ENCODE measurements at places on chromosomes 2 and 18.

DNA sequence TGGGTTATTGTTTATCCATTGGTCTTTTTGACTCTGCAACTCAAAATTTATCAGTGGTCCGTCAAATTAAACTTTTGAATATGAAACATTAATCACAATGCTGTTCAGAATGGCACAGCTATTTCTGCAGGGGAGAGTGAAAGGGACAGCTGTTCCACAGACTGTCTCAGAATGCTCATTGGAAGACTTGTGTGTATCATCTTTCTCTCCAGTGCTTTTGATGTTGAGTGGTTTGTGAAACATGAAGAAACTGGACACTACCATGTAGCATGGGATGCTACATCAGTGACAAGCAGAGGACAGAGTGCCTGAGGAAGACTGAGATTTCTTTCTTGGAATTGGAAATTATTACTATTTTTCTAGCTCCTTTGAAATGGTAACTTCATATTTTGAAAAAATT is 115.7 kb downstream of the PLCL1 start:
- DNase-seq: no peak

DNA sequence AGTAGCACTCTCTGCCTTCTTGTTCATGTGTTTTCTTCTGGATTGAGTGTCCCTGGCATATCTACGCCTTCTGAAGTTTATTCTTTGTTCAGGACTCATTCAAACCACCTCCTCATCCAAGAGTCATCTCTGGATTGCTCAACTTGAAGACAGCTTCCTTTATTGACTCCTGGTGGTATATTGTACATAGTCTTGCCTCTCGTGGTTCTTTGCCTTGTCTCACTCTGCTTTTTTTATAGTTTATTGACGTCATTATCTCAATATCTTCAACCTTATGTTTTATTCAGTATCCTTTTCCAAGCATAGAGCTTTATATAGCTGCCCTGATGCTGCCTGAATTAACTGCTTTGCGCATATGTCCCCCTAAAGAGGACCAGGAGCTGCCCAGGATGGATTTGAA is 161.7 kb downstream of the INSIG2 start:
- no peak for DNase-seq

DNA sequence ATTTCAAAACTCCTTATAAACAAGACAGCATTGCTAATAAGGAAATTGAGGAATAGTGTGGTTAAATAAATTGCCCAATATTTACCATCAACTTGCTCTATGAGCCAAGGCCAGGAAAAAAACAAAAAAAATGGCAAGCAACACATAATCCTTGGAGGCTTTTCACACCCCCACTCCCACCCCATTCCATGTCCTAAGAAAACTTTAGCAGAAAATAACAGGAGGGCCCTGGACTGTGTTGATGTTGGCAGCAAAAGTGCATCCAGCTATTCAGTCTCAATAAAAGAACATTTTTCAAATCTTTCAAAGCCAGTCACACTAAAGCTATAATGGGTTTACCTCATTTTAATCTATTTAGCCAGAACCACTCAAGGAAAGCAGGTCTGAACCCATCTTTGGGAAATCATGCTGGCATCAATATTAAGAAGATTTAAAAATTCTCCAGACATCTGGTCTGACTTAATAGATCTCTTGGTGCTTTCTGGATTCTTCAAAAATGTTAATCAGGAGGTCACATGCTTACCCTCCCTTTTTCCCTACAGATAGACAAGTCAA is 34.6 kb upstream of the STK17B start:
- peak; percentile 18 for DNase-seq

DNA sequence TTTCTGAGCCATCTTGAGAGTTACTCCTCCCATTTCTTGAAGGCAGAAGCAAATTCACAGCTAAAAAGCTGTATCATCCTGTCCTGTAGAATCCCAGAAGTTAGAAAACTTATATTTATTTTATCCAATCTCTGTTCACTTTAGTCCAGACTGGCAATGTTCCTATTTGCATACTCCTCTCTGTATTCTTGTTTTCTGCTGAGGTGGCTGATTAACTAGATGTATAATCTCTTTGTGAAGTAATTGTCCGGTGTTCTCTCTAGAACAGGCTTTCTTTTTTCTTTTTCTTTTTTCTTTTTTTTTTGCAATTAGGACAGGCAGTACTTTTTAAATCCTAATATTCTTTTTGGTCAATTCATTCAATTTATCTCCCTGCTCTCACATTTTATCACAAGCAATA is 411.0 kb downstream of the KCNJ3 start:
- no peak for DNase-seq

DNA sequence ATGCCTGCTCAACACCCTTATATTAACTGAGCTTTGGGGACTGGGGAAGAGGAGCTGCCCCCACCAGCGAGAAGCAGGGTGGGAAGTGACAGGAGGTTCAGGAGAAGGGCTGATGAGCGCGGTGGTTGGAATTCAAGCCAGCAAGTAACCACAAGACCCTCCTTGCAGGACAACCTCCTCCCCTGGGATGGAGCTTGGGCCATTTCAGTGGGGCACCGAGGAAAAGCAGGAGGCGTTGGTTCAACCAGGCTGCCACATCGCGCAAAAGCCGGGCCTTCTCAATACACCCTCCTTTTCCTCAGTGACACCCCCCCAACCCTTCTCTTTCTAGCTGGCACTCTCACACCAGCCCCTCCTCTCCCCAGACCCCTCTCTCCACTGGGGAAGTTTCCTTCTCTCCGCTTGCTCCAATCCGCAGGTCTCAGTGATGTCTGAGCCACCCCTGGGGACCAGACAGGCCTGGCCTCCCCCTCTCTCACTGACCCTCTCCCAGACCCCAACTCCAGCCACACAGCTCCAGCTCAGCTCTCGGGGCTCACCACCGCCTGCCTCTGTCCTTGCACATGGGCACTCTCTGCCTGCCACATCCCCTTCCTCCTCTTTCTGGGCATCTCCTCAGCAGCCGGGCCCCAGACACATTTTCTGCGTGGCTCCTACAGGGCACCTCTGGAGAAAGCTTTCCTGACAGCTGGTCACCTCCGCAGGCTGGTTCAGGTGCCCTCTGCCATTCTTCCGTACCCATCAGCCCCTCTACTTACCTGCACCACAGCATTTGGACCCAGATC is 44.5 kb downstream of the KCNF1 start:
- no peak for DNase-seq

DNA sequence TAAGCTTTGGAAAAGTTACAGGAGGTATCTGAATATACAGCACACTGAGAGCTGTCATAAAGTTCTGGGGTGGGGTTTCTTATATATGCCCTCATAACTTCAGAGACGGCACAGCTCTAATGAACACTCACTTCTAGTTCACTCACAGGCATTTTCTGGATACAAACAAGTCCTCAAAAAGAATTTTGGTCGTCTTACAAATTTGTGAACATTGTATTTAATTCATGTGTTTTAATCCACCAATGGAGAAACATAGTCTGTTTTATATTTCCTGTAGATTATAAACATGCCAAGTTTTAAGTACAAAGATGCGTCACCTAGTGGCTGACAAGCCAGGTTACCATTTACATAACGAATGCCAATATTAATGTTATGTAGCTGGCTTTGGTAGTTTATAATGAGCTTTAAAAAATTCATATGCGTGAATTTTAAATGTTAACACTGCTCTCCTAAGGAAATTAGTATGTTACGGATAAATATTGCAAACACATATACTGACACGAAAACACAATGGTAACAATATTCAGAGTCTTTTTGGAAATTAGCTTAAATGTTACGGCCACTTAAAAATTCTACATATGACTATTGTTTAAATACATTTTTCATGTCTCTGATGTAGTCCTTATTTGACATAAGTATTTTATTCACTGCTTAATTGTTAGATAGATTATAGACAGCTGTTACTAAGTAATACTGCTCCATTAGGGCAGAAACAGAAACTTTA is 2.5 kb downstream of the COL3A1 start:
- no peak for DNase-seq

DNA sequence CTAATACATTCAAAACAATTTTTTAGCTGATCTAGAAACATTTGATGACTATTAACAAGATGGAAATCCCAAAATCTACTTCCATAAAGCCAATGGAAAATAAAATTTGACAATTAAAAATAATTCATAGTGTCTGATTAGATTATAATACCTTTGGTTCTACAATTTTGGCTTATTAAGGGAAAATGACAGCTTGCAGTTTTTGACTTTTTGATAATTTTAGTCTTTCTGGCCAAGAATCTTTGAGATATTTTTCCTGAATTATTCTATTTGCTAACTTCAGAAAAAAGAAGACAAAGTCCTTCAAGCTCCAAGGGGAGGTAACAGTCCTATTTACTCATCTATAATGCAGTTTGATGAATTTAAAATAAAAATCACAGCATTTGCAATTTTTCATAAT is 39.6 kb downstream of the MSH6 start:
- no peak for DNase-seq

DNA sequence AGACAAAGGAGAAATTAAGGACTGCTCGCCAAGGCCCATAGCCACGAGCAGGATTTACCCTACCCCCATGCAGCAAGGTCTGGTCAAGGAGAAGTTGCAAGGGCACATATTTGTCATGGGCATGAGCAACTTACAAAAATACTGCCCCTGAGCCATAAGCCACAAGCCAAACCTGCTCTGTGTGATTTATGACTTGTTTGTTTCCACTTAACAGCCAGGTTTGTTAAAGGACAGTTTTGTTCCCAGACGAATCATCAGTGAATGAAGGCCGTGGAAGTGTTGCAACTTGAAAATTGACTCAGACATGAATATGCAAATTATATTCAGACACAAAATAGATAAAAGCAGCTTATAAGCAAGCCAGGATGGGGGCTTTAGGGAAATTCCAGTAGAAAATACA is 31.3 kb upstream of the EVA1A start:
- no peak for DNase-seq

DNA sequence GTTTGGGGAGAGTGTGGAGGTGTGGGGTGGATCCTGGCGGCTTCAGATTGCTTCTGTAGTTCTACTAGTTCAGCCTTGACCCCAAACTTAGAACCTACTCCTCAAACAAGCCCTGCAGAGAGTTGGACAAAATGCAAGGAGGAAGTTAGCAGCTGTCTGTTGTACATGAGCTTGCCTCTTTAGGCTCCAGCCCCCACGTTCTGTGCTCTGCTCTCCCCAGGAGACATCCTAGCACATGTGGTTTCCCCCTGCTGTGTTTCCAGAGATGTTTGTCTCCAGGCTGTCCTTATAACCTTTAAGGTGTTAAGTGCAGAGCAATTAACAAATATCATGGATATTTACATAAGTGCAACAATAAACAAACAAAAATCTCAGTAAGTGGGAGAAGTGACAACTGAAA is 111.1 kb downstream of the ACOXL start:
- no peak for DNase-seq

DNA sequence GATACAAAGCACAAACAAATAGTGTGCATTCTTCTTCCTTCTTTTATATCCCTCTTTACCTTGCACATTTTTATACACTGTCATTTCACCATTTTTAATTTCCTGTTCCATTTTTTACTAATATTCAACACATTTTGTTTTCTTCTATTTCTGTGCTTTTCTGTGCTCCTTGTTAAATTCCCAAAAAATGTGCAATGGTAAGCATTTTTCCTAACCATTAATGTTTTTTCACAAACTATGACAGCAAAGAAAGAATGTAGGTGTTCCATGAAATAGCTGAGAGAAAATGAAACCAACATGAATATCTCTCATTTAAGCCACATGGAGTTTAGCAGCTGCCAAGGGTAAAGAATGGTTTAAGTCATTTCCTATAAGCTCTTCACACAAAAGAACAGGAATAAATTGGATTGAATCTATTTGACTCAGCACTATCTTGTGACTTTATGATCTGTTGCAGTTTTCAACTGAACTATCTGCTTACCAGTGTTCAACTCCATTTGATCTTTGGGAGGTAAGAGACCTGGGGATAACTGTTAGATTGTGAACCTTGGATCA is 145.7 kb upstream of the CDH19 start:
- no peak for DNase-seq

DNA sequence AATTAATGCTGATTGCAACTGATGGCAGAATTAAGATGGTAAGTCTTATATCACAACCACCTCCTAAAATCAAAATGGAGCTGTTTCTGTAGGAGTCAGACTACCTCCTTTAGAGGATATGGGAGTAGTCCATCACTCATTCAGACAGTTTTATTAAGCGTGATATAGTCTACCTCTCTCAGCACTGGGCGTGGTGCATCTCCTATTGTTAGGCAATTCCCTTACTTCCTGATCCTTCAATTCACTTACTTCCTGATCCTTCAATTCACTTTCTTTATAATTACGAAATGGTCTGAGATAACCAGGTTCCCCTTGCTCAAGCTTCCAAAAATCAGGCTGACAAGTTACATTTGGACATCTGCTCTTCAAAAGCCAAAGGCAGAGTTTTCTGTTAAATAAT is 31.9 kb downstream of the ATP8B1 start:
- no peak for DNase-seq

- no peak for DNase-seq
Measured at GRCh38 chr18:79386547-79386946, 9.2 kb upstream of the NFATC1 start.

DNA sequence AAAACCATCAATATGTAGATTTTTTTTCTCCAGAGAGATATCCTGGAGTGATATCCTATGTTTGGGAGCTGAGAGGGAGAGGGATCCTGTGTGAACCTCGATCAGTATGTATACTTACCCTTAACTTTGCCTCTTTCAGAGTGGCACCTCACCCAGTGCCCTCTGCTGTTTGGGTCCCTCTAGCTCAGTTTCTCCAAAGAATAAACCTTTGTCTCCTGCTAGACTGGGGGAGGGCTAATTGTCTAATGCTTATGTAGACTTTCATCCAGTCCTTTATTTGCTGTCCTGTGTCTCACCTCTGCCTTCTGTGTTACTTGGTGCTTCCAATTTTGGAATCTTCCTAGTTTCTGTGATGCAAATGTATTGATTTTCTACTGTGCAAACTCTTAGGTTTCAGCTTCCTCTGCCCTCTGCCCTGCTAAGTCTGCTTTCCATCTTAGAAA is 48.4 kb downstream of the MTX2 start:
- no peak for DNase-seq

DNA sequence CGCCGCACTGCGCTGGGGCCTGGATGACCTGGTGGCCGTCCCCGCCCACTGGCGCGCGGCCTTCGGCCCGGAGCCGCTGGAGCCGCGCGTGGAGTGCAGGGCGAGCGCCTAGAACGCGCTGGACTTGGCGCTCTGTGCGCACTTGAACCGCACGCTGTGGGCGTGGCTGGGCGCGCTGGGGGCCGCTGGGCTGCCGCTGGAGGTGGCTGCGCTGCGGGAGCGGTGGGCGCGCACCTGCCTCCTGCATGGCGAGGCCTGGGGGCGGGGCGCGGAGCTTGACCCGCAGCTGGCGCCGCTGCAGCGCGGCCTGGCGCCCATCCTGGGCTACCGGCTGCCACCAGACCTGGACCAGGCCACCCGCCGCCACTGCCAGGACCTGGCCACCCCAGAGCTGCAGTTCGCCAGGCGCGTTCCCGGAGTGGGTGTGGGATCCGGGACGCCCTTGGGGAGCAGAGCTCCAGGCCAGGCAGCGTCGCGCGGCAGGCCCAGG is 9.9 kb downstream of the AQP12B start:
- no peak for DNase-seq

GRCh38 chr2:45745231-45745630 is 93.8 kb downstream of the PRKCE start:
- no peak for DNase-seq

GRCh38 chr2:217402761-217403383 is 543.0 kb upstream of the TNP1 start:
- DNase-seq: no peak

GRCh38 chr2:200470230-200470629 is 39.6 kb downstream of the KCTD18 start:
- DNase-seq: no peak

Measured in D341Med (cell line).